ENCODE measurements at places on chromosomes 5 and 9.

GRCh38 chr9:96417661-96418082, 498 bp downstream of the ZNF367 start:
- DNase-seq, result peak; percentile 21

- DNase-seq, result no peak
These were observed 1542.2 kb upstream of the CDH9 start for GRCh38 chr5:28580616-28581015.

DNA sequence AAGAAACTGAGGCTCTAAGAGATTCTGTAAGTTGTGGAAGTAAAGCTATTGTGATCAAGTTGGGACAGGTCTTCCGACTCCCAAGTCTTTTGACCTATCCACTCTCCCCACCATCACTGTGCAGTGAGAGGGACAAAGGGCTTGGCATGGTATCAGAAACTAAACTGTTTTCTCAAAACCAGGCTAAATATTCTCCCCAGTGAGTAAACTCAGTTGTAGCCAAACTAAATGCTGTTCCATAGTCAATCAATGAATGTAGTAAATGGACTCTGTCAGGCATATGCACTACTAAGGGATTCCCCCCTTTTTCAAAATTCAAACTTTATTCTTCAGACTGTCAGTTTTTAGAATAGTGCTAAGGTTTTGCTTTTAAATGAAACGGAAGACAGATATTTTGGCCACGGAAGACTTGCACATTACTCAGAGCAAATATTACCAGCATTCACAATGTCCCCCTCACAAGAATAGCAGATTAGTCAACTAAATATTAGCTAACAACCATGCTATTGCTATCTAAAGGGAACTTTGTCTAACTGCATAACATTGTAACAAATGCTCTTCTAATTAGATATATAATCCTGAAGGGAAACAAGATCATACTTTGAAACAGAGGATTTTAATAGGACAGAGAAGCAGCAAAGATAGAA, 7.1 kb downstream of the PRKAA1 start:
- DNase-seq, result no peak

DNA sequence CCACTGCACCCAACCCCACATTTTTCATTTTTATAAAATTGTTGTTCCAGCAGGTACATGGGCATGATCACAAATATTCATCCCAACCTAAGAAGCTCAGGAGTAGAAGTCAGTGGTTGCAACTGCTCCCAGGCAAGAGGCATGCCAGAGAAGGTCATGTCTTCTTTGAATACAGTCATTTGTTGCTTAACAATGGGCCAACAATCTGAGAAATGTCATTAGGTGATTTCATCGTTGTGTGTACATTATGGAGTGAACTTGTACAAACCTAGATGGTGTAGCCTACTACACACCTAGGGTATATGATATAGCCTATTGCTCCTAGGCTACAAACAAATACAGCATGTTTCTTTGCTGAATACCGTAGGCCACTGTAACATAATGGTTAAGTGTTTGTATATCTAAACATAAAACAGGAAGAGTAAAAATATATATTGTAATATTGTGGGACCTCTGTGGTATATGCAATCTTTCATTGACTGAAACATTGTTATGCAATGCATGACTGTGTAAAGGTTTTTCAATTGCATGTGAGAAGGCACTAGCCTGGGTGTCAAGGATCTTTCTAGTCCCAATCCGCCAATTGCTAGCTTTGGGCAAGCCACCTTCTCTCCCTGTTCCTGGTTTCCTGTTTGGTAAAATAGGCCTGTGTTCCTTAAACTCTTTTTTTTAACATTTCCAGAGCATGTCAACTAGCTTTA, 27.6 kb downstream of the ATP10B start:
- DNase-seq, result peak; percentile 52

GRCh38 chr9:83423815-83424707, 114.1 kb downstream of the FRMD3 start:
- DNase-seq, result no peak

GRCh38 chr5:72510610-72511181, 3.5 kb upstream of the ZNF366 start:
- DNase-seq, result peak; percentile 67

DNA sequence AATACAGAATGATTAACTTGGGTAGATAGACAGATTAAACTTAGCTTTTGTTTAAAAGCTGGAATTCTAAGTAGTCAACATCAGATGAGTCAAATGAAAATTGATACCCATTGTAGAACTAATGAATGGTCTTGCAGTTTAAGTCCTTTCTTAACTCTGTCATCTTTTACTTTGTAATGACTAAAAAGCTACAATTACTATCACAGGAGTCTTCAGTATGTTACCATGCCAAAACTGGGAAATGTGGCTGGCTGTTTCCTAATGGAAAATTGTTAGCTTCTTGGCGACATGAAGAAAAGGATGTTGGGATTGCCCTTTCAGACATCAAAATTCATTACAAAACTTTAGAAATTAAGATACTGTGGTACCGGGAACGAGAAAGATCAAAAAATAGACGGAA, 20.2 kb upstream of the ANXA1 start:
- DNase-seq, result no peak

GRCh38 chr5:153118018-153118417, 372.5 kb upstream of the GRIA1 start:
- no peak for DNase-seq

- DNase-seq, result peak; percentile 84
These were observed 116.4 kb downstream of the GADD45G start for GRCh38 chr9:89721176-89721700.

GRCh38 chr5:38071831-38072694, 186.3 kb upstream of the EGFLAM start:
- no peak for DNase-seq

DNA sequence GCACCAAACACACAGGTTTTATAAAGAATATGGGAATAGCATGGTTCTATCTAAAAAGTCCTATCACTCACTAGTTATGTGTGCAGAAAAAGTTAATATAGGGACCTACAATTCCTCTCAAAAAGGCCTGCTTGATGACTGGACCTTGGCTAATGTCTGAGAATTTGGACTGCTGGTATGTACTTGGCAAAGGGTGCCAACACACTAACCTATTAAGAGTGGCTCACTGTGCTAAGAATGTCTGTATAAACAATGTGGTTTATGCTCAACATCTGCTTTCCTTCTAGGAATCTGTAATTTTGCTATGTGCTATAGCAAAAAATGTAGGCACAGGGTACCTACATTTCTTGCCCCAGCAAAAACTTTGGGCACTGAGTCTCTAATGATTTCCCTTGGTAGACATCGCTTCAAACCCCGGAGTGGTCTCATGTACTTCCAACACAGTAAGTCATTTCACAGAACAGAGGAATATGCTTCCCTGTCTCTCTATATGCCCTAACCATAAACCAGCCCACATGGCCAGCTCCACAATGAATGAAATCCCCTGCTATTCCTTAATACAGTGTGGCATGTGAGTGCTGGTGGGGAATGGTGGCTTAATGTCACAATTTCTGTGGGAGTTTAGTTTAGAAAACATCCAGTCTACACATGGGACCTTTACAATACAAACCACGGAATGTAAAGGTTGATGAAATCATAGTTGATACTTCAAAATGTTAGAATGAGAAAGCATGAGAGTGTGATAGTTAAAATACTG, 101.7 kb downstream of the UBAP2 start:
- no peak for DNase-seq

- peak; percentile 43 for DNase-seq
These were observed 5.0 kb upstream of the SLC34A1 start for GRCh38 chr5:177378884-177379883.

DNA sequence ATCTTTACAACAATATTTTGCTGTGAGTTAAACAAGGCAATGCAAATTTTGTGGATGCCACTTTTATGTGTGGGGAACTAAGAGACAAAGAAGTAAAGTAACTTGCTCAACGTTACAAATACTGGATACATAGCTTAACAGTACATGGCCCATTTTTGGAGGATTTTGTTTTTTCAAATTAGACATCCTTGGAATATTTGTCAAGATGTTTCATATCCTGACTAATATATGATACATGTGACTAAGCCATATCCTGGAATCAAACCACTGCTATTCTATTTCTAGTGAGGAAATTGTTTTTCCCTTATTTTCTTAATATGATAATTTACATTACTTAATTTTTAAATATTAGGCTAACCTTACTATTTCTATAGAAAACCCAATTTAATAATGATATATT, 529.8 kb downstream of the DMRTA1 start:
- DNase-seq, result no peak

GRCh38 chr5:175712681-175713085, 54.8 kb downstream of the HRH2 start:
- no peak for DNase-seq

- no peak for DNase-seq
These were observed 7.5 kb downstream of the NDST1 start for GRCh38 chr5:150515446-150515845.

DNA sequence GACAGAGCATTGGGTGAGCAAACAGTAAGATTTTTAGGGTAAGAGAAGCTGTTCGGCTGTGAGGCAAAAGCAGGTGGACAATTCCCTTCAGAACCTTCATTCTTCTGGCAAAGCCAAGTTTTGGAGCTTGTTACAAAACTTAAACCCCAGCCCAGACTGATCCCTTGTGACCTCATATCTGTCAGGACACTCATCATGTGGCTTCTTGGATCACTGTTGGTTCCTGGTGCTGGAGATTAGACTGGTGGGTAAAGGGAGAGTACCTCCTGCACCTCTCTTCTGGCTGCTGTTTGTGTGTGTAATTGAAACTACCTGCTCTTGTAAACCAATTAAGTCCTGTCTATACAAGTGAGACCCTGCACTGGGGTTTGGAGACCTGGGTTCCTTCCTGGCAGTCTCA, 21.0 kb downstream of the LARP1 start:
- peak; percentile 25 for DNase-seq

DNA sequence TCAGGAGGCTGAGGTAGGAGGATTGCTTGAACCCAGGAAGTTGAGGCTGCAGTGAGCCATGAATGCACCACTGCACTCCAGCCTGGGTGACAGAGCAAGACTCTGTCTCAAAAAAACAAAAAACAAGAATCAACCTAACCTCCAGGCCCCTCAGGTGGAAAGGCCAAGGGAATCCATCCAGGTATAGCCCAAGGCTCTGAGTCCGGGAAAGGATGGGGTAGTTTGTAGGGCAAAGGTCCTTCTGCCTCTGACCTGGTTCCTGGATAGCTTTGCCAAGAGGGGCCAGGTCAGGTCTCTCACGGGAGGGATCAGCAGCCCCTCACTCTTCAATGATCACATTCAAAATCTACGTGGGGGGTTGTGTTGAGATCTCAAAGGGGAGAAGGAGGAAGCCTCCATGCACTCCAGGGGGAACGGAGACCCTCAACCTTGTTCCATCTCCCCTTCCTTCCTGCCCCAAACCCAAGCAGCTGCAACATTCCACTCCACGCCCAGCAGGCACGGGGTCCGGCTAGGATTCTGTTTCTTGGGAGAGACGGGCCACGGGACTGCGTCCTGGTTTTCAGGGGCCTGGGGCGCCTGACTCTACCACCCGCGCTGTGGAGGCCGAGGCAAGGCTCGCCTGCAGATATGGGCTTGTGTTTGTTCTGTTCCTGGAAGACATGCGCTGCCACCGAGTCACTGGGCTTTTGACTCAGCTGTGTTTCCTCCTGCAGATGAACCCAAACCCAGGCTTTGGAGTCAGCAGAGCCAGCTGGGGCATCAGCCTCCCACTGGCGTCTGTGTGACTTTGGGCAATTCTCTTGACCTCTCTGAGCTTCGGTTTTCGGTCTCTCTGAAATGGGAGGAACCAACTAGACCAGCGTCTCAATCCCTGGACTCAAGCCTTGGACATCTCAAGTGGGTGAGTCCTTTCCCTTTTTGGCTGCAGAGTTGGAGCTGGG, 35.5 kb downstream of the PLPP7 start:
- no peak for DNase-seq

DNA sequence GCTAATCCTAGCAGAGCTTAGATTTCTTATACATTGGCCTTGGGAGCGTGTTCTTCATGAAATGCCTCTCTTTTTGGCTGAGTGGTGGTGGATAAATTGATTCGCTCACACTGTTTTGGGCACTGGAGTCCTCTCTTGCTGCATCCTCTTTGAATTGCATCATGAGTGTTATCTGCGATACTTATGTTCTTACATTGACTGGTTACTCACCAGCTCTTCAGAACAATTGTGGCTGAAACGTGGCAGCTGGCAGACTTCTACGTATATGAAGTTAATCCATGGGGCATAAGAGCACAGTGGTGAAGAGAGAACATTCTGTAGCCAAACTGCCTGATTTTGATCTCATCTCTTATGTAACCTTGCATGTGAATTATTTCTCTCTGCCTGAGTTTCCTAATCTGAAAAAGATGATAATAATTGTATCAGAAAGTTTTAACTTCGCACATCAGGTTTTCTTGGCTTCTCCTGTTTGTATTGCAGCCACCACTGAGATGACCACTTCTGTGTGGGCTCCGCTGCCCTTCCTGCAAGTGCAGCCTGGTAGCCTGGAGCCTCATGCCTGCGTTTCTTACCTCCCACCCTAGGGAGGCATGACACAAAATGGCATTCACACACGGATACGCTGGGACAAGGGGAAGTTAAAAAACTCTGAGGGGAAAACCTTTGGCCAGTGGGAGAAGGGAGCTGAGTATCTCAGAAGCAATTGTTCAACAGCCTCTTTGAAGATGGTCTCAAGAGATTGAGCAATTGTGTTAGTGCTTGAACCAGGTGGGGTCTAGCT, 295.2 kb downstream of the ARHGAP26 start:
- DNase-seq, result peak; percentile 63

Measured in suppressor macrophage treated with lipopolysaccharide for 1 hour (primary cell).